Stimulated activated CD4-positive, alpha-beta T cell treated with anti-CD3 and anti-CD28 coated beads, Interleukin-1b, Interleukin-23, amount 100 ng/mL, for 1 hour (primary cell): ENCODE measurements at places on chromosomes 7 and 10.

DNA sequence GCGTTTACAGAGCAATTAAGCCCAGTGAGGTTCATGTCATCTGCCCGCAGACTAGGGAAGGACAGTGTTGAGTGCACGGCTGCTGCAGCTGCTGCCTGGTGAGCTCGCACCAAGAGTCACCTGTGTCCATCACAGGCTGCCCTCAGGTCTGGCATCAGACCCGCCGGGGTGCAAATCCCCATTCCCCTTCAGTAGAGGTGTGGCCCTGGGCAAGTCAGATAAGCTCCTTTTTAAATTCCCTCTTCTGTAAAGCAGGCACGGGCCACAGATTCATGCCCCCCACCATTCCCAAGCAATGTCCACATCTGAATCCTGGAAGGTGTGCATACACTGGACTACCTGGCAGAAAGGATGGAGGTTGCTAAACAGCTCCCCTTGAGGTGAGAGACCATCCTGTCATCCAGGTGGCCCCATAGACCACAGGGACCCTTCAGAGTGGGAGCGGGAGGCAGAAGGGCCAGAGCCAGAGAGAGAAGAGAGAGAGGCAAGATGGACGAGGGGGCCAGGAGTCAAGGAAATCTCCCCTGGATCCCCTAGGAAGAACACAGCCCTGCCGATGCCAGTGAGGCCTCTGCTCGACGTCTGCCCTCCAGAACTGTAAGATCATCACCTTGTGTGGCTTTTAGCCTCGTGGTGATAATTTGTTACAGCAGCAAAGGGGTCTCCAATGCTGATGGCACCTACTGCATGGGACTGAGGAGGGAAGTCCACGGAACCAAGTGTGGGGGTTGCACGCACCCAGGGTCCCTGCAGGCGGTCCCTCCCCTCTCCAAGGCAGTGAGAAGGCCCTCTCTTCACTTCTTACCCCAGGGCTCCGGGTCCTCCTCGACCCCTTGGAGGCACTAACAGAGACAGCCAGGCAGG is 168.8 kb downstream of the TCERG1L start:
- DNase-seq, result no peak

- DNase-seq, result no peak
Observed at GRCh38 chr7:40432046-40432445, 297.2 kb downstream of the SUGCT start.

GRCh38 chr10:3323865-3324498 is 151.4 kb upstream of the PITRM1 start:
- DNase-seq, result no peak

- DNase-seq, result no peak
Observed at GRCh38 chr10:5904227-5904626, 14.2 kb downstream of the FBH1 start.

DNA sequence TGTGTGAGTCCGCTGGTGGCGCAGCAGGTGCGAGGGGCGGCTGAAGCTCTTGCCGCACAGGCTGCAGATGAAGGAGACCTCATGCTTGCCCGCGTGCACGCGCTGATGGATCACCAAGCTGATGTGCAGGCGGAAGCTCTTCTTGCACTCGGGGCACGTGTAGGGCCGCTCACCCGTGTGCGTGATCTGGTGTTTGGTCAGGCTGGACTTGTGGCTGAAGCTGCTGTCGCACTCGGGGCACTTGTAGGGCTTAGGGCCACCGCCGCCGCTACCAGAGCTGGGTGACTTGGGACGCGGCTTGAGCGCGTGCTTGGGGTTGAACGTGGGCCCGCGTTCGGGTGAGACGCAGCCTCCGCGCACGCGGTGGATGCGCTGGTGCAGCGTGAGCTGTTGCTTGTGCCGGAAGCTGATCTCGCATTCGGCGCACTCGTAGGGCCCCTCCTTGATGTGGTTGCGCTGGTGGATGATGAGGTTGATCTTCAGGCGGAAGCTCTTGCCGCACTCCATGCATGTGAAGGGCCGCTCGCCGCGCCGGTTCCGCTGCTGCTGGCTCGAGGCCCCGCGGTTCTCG is 28.7 kb downstream of the ZNF777 start:
- no peak for DNase-seq

DNA sequence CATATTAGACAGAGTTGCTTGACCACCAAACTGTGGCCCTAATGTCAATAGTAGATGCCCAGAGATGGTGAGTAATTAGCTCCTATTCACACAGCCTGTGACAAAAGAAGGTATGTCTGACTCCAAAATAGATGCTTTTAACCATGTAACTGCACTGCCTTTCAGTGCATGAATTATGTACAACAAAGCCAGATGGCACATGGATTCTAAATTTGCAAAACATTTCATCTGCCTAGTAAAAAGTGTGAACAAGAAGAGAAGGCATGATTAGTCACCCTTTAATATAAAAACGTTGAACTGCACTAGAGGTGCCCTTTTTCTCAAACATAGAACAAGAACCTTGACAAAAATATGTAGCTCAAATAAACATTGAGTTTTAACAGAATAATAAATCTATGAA is 35.5 kb upstream of the PTPRZ1 start:
- no peak for DNase-seq

DNA sequence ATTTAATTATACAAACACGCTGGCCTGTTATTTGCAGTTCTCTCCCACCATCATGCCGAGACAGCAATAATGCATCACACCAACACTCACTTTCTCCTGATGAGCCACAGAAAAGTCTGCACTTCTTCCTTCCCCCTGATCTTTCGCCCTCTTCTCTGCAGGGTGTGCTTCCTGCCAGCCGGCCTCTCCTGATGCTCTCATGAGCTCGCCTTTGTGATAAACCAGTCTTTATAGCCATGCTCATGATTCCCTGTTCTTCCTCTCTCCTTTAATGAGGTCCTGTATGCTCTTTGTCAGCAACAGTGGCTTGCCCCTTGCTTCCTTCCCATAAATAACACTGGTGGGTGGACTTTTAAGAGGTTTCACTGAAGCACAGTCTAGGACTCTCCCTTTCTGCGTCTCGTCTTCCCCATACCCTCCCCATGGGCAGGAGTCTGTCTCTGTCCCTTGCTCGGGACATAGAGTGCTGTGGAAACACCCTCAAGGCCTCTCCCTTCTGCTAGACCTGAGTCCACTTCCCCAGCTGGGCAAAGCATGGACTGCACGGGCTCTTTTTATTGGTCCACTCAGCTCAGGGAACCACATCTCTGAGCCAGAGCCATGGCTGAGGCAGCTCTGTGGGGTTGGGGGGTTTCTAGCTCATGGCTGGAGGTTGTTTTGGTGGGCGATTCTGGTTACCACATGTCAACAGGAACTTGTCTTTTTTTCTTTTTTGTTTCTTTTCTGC is 133.9 kb downstream of the C10orf105 start:
- DNase-seq, result no peak
